Kidney (tissue), 22 donors: ENCODE measurements at places on chromosomes 11 and 22.

GRCh38 chr11:57567515-57568329 lies at the start of gene UBE2L6:
UBE2L6 (minus strand) TSS chr11:57567672; CDS start chr11:57567611, 61 bp downstream.
- peak within 1 kb of the TSS; percentile 88 for H3K27ac ChIP-seq
- H3K4me3 ChIP-seq: peak within 1 kb of the TSS; percentile 85
- no peaks in the 10 kb centered on the region for H3K27me3 ChIP-seq
- DNase-seq: peak; percentile 89

DNA sequence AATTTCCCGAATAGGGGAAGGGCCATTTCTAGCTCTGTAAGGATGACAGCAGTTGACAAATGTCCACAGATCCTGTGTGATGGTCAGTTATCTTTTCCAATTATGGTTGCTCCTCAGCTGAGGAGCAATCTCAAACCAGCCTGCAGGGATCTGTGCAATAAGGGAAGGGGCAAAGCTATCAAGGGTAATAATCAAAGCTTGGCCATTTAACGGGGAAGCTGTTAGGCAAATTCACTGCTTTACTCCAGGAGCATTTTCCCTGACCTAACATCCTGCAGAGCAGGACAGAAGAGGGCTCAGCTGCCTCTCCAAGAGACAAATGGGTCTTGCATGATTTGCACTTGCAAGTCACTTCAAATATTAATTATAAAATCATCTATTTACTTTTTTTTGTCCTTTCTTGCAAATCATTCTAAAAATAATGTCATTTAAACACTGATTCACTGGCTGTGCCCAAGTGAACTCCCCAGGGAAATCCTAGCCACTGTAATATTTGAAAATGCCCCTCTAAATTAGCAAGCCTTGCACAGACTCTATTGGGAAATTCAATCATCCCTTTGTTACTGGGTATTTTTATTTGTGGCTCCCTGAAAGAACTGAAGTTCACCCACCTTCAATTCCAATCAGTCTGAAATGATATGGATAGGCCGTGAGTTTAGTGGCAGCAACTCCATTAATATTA lies 1256.7 kb downstream of the LRRC4C start:
- no peaks in the 10 kb centered on the region for H3K36me3 ChIP-seq
- H3K27ac ChIP-seq: no peak overlapping the region
- H3K4me1 ChIP-seq: no peaks in the 10 kb centered on the region
- H3K4me3 ChIP-seq: no peak overlapping the region

DNA sequence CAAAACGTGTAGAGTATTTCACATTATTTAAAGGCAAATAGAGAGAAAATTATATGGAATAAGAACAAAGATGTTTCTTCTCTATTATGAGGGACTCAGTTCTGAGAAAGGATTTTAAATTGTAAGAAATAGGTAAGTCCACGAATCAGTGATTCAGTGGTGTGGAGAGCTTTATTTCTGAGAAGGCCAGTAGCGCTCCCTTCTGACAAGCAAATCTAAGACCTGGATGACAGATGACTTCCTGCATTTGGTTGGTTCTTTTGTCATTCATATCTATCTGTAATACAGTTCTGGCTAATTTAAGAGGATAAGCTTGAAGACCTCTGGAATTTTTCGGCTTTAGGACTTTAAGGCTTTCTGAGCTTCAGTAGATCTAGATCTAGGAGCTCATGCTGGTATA lies 7.0 kb downstream of the CD3E start:
- no peak overlapping the region for H3K4me3 ChIP-seq
- H3K27ac ChIP-seq: no peak overlapping the region
- H3K27me3 ChIP-seq: no peaks in the 10 kb centered on the region
- no peaks in the 10 kb centered on the region for H3K36me3 ChIP-seq
- no peak for DNase-seq

- no peak overlapping the region for H3K27ac ChIP-seq
- peaks cover 7% of the 10 kb centered on the region for H3K4me1 ChIP-seq
- H3K27me3 ChIP-seq: no peaks in the 10 kb centered on the region
- H3K36me3 ChIP-seq: no peaks in the 10 kb centered on the region
These were observed 749 bp upstream of the BEST1 start for GRCh38 chr11:61949169-61950034.
